ENCODE measurements at places on chromosomes 2 and 18. TPM values are rescaled to one million over a fixed set of nuclear protein-coding genes. Genes with fewer than 3 reads are reported as not detected.

GRCh38 chr2:28155086-28155485, 237.6 kb upstream of the FOSL2 start:
- H3K36me3 ChIP-seq = no peaks in the 10 kb centered on the region
- no peak overlapping the region for H3K27ac ChIP-seq
- no peak overlapping the region for H3K4me3 ChIP-seq
- H3K4me1 ChIP-seq = no peaks in the 10 kb centered on the region
- no peaks in the 10 kb centered on the region for H3K27me3 ChIP-seq
- no peak for DNase-seq

DNA sequence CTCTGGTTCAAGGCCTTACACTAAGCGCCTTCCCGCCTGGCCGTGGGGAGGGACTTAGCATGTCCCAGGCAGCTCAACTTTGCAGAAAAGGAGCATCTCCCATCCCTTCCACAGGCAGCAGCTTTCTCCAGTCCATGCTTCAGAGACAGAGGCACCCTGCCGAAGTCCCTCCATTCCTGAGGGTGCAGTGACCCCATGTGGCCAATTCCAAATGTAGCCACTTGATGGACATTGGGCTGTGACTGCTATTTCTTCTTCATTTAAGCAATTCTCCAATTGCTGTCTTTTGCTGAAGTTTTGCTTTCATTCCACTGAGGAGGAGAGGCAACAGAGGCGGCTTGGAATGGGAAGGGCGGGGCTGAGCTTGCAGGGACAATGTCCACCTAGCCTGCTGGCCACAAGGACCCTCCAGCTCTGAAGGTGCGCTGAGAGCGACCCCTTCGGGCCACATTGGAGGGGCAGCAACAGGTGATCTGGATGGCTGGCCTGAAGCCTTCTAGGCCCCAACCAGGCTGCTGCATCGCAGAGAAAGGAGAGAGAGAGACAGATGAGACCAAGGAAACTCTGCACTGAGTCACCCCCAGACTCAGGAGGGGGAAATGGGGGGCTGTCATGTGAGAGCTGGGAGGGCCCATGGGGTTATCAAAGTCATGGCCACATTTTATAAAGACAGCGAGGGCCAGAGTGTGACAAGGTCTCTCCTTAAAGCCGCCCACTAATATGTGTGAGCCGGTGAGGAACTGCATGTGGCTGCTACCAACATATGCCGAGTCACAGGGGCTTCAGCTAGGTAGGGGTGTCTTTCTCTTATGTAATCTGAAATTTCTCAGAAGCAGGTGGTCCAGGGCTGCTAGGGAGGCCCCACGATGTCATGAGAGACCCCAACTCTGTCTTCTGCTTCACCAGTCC, 61.3 kb downstream of the LONRF2 start:
- no peak overlapping the region for H3K27ac ChIP-seq
- no peaks in the 10 kb centered on the region for H3K36me3 ChIP-seq

Gene CD8A
- total RNA-seq = 4.3 TPM

Gene GTF2A1L
- not detected for total RNA-seq

DNA sequence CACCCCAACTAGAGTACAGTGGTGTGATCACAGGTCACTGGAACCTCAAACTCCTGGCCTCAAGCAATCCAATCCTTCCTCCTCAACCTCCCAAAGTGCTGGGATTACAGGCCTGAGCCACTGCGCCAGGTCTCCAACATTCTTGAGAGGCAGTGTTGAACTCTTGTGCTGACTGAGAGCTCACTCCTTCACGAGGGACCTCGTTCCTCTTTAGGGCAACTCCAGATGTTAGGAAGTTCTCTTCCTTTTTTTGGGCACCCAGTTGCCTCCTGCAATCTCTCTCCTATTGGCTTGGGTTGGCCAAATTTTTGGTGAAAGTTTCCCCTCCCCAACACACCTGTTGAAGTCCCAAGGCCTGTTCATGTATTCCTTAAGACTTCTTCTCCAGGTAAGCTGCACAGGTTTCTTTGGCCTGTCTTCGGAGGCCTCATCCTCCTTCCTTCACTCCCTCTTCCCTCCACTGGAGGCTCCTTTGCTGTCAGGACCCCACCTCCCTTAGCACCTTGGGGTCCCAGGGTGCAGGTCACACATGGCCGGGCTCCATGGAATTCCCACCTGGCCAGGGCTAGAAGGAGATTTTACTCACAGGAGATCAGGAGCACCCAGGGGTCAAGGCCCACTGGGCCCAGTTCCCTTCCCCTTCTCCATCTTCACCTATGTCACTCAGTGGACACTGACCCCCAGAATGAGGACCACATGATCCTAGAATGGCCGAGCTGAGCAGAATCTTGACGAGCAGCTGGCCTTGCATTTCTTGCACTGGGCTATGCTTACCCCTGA, 94.6 kb upstream of the SMAD2 start:
- H3K27ac ChIP-seq = no peak overlapping the region
- H3K36me3 ChIP-seq = peaks cover 6% of the 10 kb centered on the region
- H3K4me1 ChIP-seq = peaks cover 40% of the 10 kb centered on the region
- DNase-seq = no peak

Gene TSPYL6
- total RNA-seq = 0.54 TPM

DNA sequence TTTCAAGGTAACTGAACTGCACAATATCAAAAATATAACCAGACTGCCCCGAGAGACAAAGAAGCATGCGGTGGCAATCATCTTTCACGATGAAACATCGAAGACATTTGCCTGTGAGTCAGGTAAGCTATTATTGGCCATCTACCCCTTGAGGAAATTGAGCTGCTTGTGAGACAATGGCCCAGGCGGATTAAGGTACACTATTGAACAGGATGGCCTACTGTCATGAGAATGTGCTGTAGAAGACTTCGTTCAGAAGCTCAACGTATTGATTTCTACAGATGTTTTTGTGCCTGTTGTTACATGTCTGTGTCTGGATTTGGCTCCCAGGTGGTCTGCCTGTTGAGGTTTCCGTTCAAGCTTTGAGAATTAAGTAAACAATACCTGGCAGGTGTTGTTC, 198.7 kb downstream of the DOK6 start:
- no peak overlapping the region for H3K4me3 ChIP-seq
- H3K36me3 ChIP-seq = no peaks in the 10 kb centered on the region
- H3K27me3 ChIP-seq = no peaks in the 10 kb centered on the region
